ENCODE measurements at places on chromosomes 2 and 18. TPM values are rescaled to one million over a fixed set of nuclear protein-coding genes. Genes with fewer than 3 reads are reported as not detected.

EVX2 gene
- total RNA-seq, result not detected

- DNase-seq, result no peak
- H3K36me3 ChIP-seq, result peaks cover 7% of the 10 kb centered on the region
- no peaks in the 10 kb centered on the region for H3K27me3 ChIP-seq
- H3K4me1 ChIP-seq, result peaks cover 67% of the 10 kb centered on the region
- H3K4me3 ChIP-seq, result no peak overlapping the region
Observed at GRCh38 chr2:134261398-134262131, 7.7 kb downstream of the MGAT5 start.

GRCh38 chr18:58911241-58911640 is 46.6 kb downstream of the ZNF532 start:
- H3K4me1 ChIP-seq, result peaks cover 3% of the 10 kb centered on the region
- H3K36me3 ChIP-seq, result no peaks in the 10 kb centered on the region
- H3K27me3 ChIP-seq, result peaks cover 32% of the 10 kb centered on the region
- no peak overlapping the region for H3K27ac ChIP-seq

DNA sequence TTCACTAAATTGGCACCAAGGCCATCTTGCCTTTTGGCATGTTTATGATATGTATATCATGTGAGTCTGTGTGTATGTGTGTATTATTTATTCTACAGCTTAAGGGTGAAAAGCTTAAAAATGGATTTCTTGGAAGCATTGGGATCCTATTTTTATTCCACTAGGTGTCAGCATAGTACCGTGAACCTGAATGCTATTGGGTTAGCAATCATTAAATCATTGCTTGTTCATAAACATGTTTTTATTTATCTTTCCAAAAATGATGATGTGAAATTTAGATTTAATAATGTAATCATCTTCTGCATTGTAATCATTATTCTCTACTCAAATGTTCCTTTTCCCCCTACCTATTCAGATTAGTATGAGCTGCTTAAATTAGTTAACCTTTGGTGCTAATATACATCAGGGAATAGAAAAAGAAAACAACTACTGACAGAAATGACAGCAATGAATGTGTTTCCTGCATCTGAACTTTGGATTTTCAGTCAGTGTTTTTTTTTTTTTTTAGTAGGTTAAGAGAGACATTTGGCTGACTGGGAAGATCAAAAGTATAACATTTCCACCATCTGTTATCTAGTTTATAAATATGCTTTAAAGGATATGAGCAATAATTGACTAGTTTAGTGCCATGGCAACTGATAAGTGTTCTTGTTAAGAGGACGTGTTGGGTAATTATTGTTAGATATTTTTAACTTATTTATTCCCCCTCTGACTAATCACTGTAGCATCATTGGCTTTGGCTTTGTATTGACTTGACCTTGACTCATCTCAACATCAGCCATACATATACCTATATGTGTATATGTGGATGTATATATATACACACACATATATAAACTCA is 14.1 kb upstream of the ZSWIM2 start:
- no peak overlapping the region for H3K27ac ChIP-seq
- no peak for DNase-seq
- H3K4me1 ChIP-seq, result no peaks in the 10 kb centered on the region
- H3K36me3 ChIP-seq, result no peaks in the 10 kb centered on the region
- peaks cover 6% of the 10 kb centered on the region for H3K27me3 ChIP-seq
- no peak overlapping the region for H3K4me3 ChIP-seq

- H3K27ac ChIP-seq, result peak overlapping the region; percentile 61
- no peak for DNase-seq
- H3K36me3 ChIP-seq, result no peaks in the 10 kb centered on the region
- H3K4me3 ChIP-seq, result no peak overlapping the region
- peaks cover 11% of the 10 kb centered on the region for H3K4me1 ChIP-seq
- H3K27me3 ChIP-seq, result no peaks in the 10 kb centered on the region
Observed at GRCh38 chr2:158953454-158953853, 15.0 kb upstream of the TANC1 start.

GRCh38 chr18:40371673-40372072 is 1583.4 kb upstream of the PIK3C3 start:
- no peak overlapping the region for H3K4me3 ChIP-seq
- no peaks in the 10 kb centered on the region for H3K36me3 ChIP-seq
- H3K27me3 ChIP-seq, result no peaks in the 10 kb centered on the region
- DNase-seq, result no peak
- no peaks in the 10 kb centered on the region for H3K4me1 ChIP-seq

GRCh38 chr18:22176420-22177326 is 7.3 kb downstream of the GATA6 start:
- no peaks in the 10 kb centered on the region for H3K36me3 ChIP-seq
- DNase-seq, result no peak
- no peaks in the 10 kb centered on the region for H3K4me1 ChIP-seq
- H3K27me3 ChIP-seq, result peaks cover 68% of the 10 kb centered on the region
- H3K4me3 ChIP-seq, result no peak overlapping the region
- H3K27ac ChIP-seq, result no peak overlapping the region

DNA sequence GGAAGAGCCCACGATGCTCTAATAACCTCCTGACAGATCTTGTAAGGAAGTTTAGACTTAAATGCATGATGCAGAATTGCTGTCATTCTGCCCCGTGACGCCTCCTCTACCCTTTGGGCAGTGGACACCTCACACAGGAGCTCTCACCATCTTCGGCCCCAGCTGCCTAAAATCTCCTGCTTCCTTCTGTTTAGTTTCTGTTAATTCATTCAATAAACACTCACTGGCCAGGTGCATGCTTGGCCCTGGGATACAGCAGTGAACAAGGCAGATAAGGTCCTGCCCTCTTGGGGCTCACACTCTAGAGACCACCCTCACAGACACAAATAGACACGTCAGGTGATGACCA is 81.1 kb downstream of the SEPTIN10 start:
- no peak overlapping the region for H3K27ac ChIP-seq
- H3K4me1 ChIP-seq, result no peaks in the 10 kb centered on the region
- no peaks in the 10 kb centered on the region for H3K27me3 ChIP-seq

IL1RL1 gene
- total RNA-seq, result 0.18 TPM

- no peak overlapping the region for H3K27ac ChIP-seq
- DNase-seq, result no peak
- H3K36me3 ChIP-seq, result peaks cover 3% of the 10 kb centered on the region
- H3K4me3 ChIP-seq, result no peak overlapping the region
- no peaks in the 10 kb centered on the region for H3K27me3 ChIP-seq
- peaks cover 13% of the 10 kb centered on the region for H3K4me1 ChIP-seq
Observed at GRCh38 chr2:170923799-170924198, 5.3 kb upstream of the GORASP2 start.

GRCh38 chr18:54742659-54743604 is 85.3 kb upstream of the RAB27B start:
- no peak for DNase-seq
- peaks cover 7% of the 10 kb centered on the region for H3K27me3 ChIP-seq
- no peaks in the 10 kb centered on the region for H3K4me1 ChIP-seq
- no peaks in the 10 kb centered on the region for H3K36me3 ChIP-seq
- H3K4me3 ChIP-seq, result no peak overlapping the region

THAP4 gene
- total RNA-seq, result 55.0 TPM

AFG3L2 gene
- total RNA-seq, result 80.7 TPM

DNA sequence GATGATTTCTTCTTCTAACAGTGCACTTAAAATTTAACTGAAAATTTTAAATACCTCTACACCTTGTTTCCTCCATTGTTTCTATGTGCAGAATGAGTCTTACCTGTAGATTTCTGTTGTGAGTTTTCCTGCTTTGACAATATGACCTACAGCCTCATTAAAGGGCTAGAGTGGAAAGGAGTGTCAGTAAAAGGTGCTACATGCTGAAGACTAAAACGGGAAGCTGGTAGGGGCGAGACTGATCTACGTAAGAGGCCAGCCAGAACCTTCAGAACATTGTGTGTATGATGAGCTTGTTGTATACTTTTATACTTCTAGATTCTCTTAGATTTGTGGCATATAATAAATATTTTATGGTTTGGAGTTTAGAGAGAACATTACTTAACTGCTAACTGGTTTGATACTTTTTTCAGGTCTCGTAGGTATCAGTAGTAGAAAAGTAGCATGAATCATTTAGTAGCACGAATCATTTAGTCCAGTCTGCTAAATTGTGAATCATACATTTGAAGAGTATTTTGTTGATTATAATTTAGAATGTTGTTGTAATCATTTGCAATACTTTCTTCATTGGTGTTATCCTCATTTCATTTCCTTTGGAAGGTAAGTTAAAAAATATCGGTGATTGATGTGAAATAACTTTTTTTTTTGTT is 14.3 kb downstream of the INSIG2 start:
- peaks cover 27% of the 10 kb centered on the region for H3K36me3 ChIP-seq
- H3K27ac ChIP-seq, result peak overlapping the region; percentile 50
- H3K27me3 ChIP-seq, result no peaks in the 10 kb centered on the region
- peaks cover 16% of the 10 kb centered on the region for H3K4me1 ChIP-seq

DNA sequence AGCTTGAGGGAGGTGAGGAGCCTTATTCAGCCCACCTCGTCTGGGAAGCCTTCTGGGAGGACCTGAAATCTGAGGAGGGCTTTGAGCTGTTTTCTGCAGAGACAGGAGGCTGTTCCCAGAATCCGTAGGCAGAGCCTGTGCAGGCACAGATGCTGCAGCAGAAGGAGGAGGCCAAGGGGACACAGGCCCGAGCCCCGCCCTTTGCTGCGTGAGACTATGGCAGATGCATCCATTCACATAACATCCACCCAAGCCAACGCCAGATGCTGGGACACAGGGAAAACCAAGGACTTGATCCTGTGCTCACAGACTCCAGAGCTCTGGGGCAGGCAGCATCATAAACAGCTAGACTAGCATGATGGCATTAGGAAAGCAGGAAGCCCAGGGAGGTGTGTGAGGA is 98.2 kb downstream of the KCNF1 start:
- H3K4me3 ChIP-seq, result no peak overlapping the region
- no peaks in the 10 kb centered on the region for H3K27me3 ChIP-seq
- H3K4me1 ChIP-seq, result no peaks in the 10 kb centered on the region

DNA sequence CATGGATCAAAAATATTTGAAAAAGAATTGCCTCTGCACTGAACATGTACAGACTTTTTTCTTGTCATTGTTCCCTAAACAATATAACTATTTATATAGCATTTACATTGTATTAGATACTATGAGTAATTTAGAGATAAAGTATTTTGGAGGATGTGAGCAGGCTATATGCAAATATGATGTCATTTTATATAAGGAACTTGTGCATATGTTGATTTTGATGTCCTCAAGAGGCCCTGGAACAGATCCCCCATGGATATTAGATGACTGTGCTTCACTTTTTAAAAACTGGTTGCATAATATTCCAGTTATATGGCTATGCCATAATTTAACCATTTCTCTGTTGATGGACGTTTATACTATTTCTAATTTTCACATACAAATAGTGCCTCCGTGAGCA is 16.5 kb downstream of the LCLAT1 start:
- peaks cover 44% of the 10 kb centered on the region for H3K4me1 ChIP-seq
- no peak overlapping the region for H3K4me3 ChIP-seq
- no peak for DNase-seq
- no peaks in the 10 kb centered on the region for H3K27me3 ChIP-seq
- no peak overlapping the region for H3K27ac ChIP-seq
- peaks cover 42% of the 10 kb centered on the region for H3K36me3 ChIP-seq

GRCh38 chr2:115649731-115650130 is 1207.3 kb downstream of the DPP10 start:
- no peak overlapping the region for H3K4me3 ChIP-seq
- DNase-seq, result no peak
- no peaks in the 10 kb centered on the region for H3K4me1 ChIP-seq
- no peaks in the 10 kb centered on the region for H3K36me3 ChIP-seq
- no peak overlapping the region for H3K27ac ChIP-seq

DNA sequence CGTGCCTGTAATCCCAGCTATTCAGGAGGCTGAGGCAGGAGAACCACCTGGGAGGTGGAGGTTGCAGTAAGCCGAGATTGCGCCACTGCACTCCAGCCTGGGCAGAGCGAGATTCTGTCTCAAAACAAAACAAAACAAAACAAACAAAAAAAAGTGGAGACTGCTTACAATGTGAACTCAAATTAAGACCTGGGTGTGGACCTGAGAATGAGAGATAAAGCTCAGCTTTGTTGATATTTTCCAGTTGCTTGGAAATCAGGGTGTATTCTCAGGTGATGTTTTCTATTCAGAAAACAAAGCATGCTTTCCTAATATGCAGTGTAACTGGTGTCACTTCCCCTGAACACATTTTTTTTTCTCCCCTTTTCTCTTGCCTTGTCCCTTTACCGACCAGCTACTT is 5.3 kb upstream of the CERS6 start:
- no peak overlapping the region for H3K4me3 ChIP-seq
- DNase-seq, result no peak
- H3K4me1 ChIP-seq, result peaks cover 14% of the 10 kb centered on the region
- H3K36me3 ChIP-seq, result peaks cover 5% of the 10 kb centered on the region
- no peaks in the 10 kb centered on the region for H3K27me3 ChIP-seq

GRCh38 chr2:230162981-230163380 is 56.8 kb downstream of the SP110 start:
- no peaks in the 10 kb centered on the region for H3K27me3 ChIP-seq
- H3K36me3 ChIP-seq, result peaks cover 15% of the 10 kb centered on the region
- peaks cover 4% of the 10 kb centered on the region for H3K4me1 ChIP-seq
- no peak overlapping the region for H3K4me3 ChIP-seq

GRCh38 chr18:29154758-29155725 is 978.1 kb upstream of the CDH2 start:
- no peaks in the 10 kb centered on the region for H3K4me1 ChIP-seq
- no peak overlapping the region for H3K27ac ChIP-seq
- H3K36me3 ChIP-seq, result no peaks in the 10 kb centered on the region

SERPINB7 gene
- not detected for total RNA-seq

DNA sequence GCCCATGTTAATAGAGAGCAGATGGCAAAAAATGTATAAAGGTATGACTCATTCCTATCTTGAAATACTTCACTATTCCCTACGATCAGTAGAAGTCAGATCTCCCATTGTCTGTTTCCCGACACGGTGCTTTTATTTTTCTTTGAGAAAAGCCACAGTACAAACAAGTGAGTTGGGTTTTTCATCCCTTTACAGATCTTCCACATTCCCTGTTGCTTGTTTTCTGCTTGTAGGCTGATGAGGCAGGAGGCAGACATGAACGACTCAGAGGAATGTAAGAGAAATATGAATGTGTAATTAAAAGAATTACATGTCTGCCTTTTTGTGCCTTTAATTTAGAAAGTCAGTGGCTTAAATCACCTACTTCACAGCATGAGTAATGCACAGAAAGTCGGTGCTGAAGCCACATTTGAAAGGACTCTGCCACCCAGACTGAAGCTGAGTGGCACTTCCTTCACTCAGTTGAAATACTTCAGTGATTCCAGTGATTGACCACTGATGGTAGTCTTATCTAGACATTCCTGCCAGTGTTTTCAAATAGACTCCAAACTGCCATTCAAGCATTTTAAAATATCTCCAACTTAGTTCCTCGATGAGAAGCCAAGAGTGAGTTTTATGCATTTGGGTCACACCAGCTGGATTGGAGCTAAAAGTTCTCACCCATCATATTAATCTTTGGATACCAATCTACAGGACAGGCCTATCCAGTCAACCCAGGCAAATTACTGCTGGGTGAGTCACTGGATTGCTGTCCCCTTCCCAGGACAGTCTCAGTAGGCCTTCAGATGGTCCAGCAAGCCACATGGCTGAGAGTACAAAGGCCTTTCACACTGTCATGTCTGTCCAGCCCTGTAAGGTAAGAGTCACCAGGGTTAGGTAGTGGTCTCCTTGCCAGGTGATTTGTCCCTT is 79.0 kb downstream of the COLEC12 start:
- H3K27me3 ChIP-seq, result peaks cover 14% of the 10 kb centered on the region
- no peak overlapping the region for H3K27ac ChIP-seq
- H3K36me3 ChIP-seq, result no peaks in the 10 kb centered on the region
- no peak for DNase-seq
- H3K4me1 ChIP-seq, result no peaks in the 10 kb centered on the region
